ENCODE measurements at places on chromosomes 12 and 14. TPM values are rescaled to one million over a fixed set of nuclear protein-coding genes. Genes with fewer than 3 reads are reported as not detected.

Gene EFS
- total RNA-seq: 0.23 TPM

GRCh38 chr14:46571970-46572369, 79.6 kb downstream of the RPL10L start:
- DNase-seq: no peak

Gene CELA1
- total RNA-seq: not detected

DNA sequence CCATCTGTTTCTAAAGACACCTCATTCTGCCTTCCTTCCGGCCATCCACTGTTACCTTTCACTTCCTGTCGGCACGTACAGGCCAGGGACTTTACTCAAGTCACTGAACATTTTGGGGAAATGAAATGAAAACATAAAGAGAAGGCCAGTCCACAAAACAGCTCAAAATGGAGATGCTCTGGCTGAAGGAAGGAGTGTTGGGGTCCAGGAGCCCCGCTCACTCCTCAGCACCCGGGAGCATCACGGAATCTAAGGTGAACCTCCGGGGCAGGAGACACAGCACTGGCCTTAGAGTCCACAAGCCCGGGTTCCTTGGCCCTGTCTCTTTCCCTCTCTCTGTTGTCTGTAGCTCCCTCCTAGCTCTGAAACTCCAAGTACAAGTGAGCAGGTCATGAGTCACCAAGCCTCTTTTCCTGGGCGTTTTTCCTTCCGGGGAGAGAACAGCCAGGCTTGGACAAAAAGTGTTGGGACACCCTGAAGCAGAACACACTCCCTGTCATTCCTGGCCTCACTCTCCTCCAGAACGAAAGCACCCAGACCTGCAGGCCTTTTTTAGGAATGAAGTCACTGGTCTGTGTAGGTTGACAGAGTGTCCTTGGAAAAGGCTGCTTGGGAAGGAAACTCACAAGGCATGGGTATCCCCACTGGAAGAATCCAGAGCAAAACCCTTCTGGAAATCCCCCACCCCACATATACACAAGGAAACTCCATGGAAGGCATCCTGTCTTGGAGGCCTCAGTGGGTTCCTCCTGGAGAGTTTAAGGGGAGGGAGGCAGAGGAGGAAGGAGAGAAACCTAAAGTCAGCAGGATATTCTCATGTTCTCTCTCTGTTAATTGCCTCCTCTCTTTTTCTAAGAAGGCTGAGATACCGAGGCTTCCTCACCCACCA, 245.3 kb downstream of the ZFP36L1 start:
- peak; percentile 27 for DNase-seq

- DNase-seq: peak; percentile 80
Observed at GRCh38 chr12:124828264-124829007, 35.2 kb downstream of the SCARB1 start.

Gene MDGA2
- not detected for total RNA-seq

Gene SLC5A8
- not detected for total RNA-seq

Gene TRIP11
- total RNA-seq: 44.9 TPM

GRCh38 chr12:59375633-59376032, 220.2 kb upstream of the SLC16A7 start:
- no peak for DNase-seq

GRCh38 chr12:104877103-104877705, 80.9 kb downstream of the SLC41A2 start:
- DNase-seq: no peak

Gene VWF
- 28.2 TPM for total RNA-seq

DNA sequence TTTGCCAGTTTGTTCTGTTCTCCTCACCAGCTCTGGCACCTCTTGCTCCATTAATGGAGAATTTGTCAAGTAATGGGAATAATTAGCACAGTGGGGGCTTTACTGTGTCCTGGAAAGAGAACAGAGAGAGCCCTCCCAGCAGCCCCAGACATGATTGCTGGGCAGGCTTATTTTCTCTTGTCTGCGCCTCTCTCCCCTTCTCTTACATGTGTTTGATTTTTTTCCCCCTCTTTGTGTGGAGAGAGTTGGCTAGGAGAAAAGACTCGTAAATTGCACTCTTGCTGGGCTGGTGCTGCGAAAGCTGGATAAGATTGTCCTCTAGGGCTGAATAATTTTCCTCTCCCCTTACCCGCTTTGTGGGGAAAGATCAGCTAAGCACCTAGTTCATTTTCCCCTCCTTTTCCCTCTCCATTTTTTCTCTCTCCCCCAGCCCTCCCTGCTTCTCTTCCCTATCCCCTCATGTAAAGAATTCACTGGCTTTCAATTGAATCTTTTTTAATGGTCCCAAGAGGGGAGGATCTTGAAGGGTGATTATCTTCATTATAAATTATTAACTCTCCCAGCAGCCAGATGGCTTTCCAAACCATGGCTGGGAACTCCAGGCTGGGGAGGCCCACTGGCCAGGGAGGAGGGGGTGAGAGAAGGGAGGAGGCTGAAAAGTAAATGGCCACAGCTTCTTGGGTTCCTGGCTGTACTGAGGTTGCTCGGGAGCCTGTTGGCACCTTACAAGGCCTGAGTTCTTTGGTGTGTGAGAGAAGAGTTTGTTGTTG, 62.2 kb downstream of the NRXN3 start:
- DNase-seq: no peak

GRCh38 chr14:99174770-99175319, 97.2 kb downstream of the BCL11B start:
- DNase-seq: no peak

Gene GSG1
- 0.83 TPM for total RNA-seq

GRCh38 chr12:103247531-103247930, 248.2 kb downstream of the C12orf42 start:
- no peak for DNase-seq

- DNase-seq: no peak
Observed at GRCh38 chr14:34347683-34348082, 114.4 kb downstream of the SPTSSA start.

DNA sequence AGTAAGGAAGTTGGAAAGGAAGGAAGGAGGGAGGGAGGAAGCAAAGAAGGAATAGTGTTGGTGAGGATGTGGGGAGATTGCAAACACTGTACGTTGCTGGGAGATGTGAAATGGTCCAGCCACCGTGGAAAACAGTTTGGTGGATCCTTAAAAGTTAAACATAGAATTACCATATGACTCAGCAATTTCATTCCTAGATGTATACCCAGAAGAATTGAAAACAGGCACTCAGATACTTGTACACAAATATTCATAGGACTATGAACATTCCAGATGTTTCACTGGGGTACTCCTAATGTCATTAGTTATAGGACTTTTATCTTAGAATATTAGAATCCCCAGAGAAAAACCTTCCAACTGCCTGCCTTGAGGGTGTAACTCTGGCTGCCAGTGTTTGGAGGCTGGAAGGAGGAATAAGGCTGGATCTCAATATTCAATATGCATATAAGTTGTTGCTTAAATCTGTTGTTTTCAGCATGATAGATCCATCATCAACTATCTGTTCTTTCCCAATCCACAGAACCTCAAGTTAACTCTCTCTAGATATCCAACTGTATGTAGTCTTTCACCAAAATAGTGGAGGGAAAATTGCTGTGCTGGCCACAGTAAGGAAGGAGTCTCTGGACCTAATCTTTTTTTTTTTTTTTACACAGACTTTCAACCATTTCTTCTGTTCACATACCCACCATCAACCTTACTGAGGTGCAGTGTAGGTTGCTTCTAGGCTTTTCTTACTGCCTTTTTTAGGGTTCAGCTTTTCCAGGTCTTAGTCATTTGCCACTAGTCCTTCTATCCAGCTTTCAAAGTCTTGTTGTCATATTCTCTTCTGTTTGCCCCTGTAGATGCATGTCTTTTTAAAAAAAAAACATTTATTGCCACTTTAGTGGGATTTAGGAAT, 94.5 kb downstream of the DNAI7 start:
- DNase-seq: no peak

DNA sequence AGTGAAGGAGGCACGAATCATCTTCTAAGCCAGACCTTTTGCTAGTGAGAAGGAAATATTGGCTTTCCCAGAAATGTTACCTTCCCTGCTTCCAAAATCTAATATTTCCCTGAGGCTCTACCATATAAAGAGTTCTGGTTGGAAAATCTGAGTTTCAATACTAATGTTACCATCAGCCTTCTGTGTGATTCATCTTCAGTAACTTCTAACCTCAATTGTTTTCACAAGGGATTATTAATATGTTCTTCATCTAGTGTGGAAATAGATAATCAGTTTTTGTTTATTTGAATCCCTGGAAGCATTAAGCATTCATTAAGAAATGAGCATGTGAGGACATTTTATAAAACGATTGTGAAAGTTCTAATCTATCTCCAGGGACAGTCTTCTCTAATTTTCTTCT, 720.9 kb downstream of the AACS start:
- DNase-seq: no peak

DNA sequence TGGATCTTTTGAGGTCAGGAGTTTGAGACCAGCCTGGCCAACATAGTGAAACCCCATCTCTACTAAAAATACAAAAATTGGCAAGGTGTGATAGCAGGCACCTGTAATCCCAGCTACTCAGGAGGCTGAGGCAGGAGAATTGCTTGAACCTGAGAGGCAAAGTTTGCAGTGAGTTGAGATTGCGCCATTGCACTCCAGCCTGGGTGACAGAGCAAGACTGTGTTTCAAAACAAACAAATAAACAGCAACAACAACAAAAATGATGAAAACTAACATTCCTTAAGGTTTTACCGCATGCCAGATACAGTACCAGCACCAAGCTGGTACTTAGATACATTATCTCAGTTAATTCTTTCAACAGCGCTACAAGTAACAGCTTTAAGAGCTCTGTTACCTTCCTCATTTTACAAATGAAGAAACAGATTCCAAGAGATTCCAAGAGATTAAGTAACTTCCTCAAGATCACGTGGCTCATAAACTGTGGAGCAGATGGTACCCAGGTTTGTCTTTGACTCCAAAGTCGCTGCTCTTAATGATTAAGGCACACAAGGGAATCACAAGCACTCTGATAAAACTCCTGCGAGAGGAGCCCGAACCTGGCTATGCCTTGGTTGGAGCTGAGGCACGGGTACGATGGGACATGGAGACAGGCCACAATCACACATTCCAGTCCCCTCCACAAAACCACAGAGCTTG, 17.7 kb upstream of the PLEK2 start:
- DNase-seq: no peak

Gene FAM222A
- 4.3 TPM for total RNA-seq

DNA sequence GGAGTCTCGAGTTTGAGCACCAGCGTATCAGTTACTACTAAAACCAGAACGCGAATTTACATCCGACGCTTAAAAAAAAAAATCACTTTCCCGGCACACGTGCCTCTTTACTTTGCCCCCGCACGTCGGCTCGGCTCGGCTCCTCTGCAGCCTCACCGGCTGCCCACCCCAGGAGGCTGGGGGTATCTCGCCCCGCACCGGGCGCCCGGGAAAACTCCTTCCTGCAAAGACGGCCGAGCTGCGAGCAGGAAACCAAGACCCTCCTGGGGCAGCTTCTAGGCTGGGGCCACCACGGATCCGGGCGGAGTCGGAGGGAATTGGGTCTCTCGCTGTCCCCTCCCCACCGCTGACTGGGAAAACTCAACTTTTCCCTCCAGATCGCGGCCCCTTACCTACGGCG, 610 bp downstream of the VSIG10 start:
- DNase-seq: peak; percentile 70

GRCh38 chr14:32374155-32374554, 45.1 kb downstream of the AKAP6 start:
- DNase-seq: no peak

GRCh38 chr14:25132094-25132493, 82.1 kb upstream of the STXBP6 start:
- DNase-seq: no peak

GRCh38 chr12:13606290-13606689, 375.1 kb downstream of the GRIN2B start:
- DNase-seq: no peak

Gene KRT85
- total RNA-seq: not detected

Gene PLCZ1
- not detected for total RNA-seq

Gene SMIM41
- total RNA-seq: 0.20 TPM

- no peak for DNase-seq
Observed at GRCh38 chr12:74816398-74817175, 279.0 kb downstream of the ATXN7L3B start.

Gene PZP
- total RNA-seq: not detected
